Activated T-helper 2 cell treated with anti-CD3 and anti-CD28 coated beads, Interferon-gamma antibody, Interleukin-2, Interleukin-4, amounts not matched to agents 10 μg/mL and 5 μg/mL and 100 μg/mL, durations not matched to agents 14 hours and 24 hours and 36 hours (primary cell): ENCODE measurements at places on chromosomes 7 and 10. TPM values are rescaled to one million over a fixed set of nuclear protein-coding genes. Genes with fewer than 3 reads are reported as not detected.

DNA sequence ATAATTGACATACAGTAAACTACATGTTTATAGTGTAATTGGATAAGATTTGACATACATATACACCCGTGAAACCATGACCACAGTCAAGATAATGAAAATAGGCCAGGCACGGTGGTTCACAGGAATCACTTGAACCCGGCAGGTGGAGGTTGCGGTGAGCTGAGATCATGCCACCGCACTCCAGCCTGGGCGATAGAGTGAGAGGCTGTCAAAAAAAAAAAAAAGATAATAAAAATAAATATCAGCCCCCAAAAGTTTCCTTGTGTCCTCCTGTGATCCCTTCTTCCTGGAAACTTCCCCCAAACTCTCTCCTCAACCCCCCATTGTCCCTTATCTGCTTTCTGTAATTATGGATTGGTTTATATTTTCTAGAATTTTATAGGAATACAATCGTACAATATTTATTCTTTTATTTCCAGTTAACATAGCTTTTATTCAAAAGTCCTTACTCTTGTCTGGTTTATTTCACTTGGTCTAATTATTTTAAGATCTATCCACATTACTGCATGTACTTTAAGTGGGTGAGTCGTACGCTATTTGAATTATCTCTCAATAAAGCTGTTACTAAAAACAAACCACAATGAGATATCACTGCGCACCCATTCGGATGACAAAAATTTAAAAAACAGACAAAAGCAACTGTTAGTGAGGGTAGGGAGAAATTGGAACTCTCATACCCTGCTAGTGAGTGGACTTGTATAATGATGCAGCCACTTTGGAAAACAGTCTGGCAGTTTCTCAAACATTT, 30.1 kb upstream of the TNPO3 start:
- no peaks in the 10 kb centered on the region for H3K36me3 ChIP-seq
- peaks cover 10% of the 10 kb centered on the region for H3K4me1 ChIP-seq
- no peak for DNase-seq
- no peak overlapping the region for H3K4me3 ChIP-seq
- peaks cover 7% of the 10 kb centered on the region for H3K27me3 ChIP-seq

DNA sequence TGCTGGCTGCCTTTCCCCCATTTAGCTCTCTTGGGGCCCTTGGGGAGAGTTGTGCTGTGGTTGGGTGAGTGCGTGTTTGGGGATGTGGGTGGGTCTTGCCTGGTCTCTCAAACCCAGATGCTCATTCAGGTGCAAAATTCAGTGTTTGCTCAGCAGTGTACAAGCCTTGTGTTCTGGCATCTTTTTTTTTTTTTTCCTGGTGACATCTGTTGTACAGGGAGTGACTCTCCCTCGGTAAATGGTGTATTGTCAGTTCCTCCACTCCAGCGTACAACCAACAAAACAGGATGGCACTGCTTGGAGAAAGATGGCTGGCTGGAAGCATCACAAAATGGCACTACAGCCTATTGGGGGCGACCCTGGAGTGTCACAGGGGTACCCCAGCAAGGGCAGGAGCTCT, 75.5 kb downstream of the LRMDA start:
- H3K27me3 ChIP-seq, result no peaks in the 10 kb centered on the region
- peaks cover 7% of the 10 kb centered on the region for H3K4me1 ChIP-seq
- H3K4me3 ChIP-seq, result no peak overlapping the region
- no peak for DNase-seq
- H3K36me3 ChIP-seq, result no peaks in the 10 kb centered on the region

DNA sequence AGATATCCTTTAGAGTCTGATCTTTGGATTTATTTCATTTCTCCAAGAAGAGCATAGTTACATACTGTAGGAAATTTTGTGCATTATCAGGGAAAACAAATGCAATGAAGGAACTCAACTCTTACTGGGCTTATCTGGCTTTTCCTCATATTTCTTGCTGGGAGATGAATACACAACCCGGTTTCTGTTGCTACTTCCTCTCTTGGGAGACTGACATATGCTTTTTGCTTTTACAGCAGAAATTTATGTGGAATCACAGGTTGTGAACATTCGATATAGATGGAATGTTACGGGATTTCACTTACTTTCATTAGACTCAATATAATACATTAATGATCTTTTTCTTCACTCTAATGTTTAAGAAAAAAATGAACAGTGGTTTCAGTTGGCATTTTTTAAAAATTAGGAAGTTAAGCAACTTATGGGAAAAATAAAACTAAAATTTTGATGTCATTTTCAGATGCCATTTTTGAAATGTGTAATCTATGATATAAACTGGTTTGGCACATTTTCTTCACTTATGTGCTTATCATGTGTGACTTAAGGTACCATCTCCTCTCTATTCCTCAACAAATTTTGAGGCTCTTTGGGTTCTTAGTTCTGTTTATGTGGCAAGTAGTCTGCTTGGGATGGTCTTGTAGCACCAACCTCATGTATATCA, 7.1 kb downstream of the SND1 start:
- H3K27ac ChIP-seq, result no peak overlapping the region
- no peaks in the 10 kb centered on the region for H3K27me3 ChIP-seq
- H3K4me3 ChIP-seq, result no peak overlapping the region
- H3K36me3 ChIP-seq, result peaks cover 74% of the 10 kb centered on the region
- DNase-seq, result no peak

GRCh38 chr7:26950889-26951288, 86.5 kb upstream of the SKAP2 start:
- no peaks in the 10 kb centered on the region for H3K4me1 ChIP-seq
- H3K27ac ChIP-seq, result no peak overlapping the region
- no peak for DNase-seq
- H3K4me3 ChIP-seq, result no peak overlapping the region
- no peaks in the 10 kb centered on the region for H3K36me3 ChIP-seq

DNA sequence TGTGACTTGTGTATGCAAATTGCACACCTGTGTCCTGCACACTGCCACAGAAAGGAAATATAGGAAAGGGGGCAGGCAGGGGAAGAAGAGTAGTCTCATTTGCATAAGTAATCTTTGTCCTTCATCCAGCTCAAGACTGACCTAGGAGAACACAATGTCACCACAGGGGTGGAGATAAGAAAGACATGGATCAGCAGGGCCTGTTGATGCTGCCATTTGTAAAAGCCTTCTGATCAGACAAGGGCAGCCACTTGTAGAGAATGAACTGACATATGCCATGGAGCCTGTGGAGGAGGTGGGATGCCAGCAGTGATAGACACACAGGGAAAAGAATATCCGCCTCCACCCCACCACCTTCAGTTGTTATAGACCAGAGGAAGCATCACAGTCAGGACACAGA, 528.9 kb downstream of the HTR7 start:
- DNase-seq, result no peak
- no peak overlapping the region for H3K4me3 ChIP-seq
- H3K27ac ChIP-seq, result no peak overlapping the region
- no peaks in the 10 kb centered on the region for H3K27me3 ChIP-seq
- no peaks in the 10 kb centered on the region for H3K4me1 ChIP-seq

- no peak overlapping the region for H3K4me3 ChIP-seq
- no peaks in the 10 kb centered on the region for H3K36me3 ChIP-seq
- H3K27me3 ChIP-seq, result no peaks in the 10 kb centered on the region
- H3K27ac ChIP-seq, result no peak overlapping the region
- DNase-seq, result no peak
Observed at GRCh38 chr7:134766779-134767519, 12.5 kb upstream of the CALD1 start.

DNA sequence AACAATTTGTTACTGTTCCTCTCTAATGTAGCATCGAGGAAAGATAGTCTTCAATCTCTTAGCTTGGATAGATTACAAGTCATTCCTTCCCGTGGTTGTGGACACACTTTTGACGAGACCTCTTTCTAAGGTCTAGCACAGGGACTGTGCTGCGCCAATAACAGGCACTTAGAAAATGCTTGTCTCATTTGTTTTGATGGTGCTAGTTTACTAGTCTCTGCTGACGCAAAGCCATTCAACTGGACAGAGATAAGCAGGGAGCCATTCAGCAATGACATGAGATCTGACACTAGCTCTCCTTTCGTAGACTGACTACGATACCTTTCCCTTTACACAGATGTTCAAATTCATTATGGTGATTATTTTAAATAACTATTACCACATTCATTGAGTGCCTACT, 6.4 kb upstream of the JAZF1 start:
- no peaks in the 10 kb centered on the region for H3K36me3 ChIP-seq
- peaks cover 2% of the 10 kb centered on the region for H3K4me1 ChIP-seq
- peaks cover 70% of the 10 kb centered on the region for H3K27me3 ChIP-seq
- no peak overlapping the region for H3K27ac ChIP-seq

- no peak overlapping the region for H3K4me3 ChIP-seq
- H3K27me3 ChIP-seq, result peaks cover 13% of the 10 kb centered on the region
- H3K36me3 ChIP-seq, result no peaks in the 10 kb centered on the region
- no peak overlapping the region for H3K27ac ChIP-seq
- no peak for DNase-seq
Observed at GRCh38 chr10:69838853-69839252, 37.1 kb downstream of the COL13A1 start.

DNA sequence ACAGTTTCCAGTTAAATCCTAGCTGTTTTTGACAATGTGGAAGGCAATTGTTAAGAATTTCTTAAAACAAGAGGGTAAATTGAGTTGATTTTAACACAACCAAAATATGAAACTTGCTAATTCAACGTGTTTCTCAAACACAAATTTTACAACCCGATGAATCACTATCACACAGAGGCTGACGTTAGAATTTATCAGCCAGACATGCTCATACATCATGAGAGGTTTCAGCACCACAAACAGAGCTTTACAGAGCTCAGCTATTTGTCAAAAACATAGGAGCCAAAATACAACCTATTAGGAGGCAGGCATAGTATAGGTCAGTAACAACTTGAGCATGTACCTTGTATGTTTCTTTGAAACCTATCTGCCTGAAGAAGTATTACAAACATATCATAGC, 36.1 kb downstream of the LRRN3 start:
- H3K27ac ChIP-seq, result no peak overlapping the region
- H3K4me1 ChIP-seq, result no peaks in the 10 kb centered on the region
- no peak for DNase-seq
- H3K27me3 ChIP-seq, result no peaks in the 10 kb centered on the region
- no peak overlapping the region for H3K4me3 ChIP-seq

- no peak for DNase-seq
- H3K27me3 ChIP-seq, result no peaks in the 10 kb centered on the region
- peaks cover 59% of the 10 kb centered on the region for H3K36me3 ChIP-seq
- H3K27ac ChIP-seq, result peak overlapping the region; percentile 56
- peaks cover 56% of the 10 kb centered on the region for H3K4me1 ChIP-seq
- H3K4me3 ChIP-seq, result peak overlapping the region; percentile 97
Observed at GRCh38 chr7:106282852-106283251, 1.9 kb downstream of the NAMPT start.

STK32C gene
- 17.3 and 18.8 TPM in 2 replicates for total RNA-seq

C10orf120 gene
- not detected in 2 replicates for total RNA-seq

STAG3 gene
- 20.6 and 22.3 TPM in 2 replicates for total RNA-seq

GDF2 gene
- not detected in 2 replicates for total RNA-seq

TMEM139 gene
- total RNA-seq, result 0.75 and 1.1 TPM in 2 replicates
